ENCODE measurements at places on chromosomes 12 and 14.

DNA sequence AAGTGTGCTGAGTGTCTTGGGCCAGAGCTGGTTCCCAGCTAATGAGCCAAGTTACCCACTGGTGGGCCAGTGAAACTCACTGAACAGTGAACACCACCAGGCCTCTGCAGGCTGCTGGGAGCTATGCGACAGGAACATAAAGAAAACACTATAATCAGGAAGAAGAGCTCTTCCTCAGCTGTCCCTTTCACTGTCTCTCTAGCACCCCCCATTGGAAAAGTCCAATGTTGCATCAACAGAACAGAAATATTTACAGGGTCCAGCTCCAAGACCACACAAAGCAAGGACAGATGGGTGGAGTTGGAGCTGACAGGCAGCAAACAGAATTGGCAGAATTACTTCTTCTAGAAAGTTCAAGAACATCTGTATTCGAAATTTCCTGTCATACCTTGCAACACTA lies 903.6 kb upstream of the TMEM132C start:
- DNase-seq = no peak

- DNase-seq = no peak
These were observed 10.6 kb downstream of the MYO1H start for GRCh38 chr12:109358154-109358869.

DNA sequence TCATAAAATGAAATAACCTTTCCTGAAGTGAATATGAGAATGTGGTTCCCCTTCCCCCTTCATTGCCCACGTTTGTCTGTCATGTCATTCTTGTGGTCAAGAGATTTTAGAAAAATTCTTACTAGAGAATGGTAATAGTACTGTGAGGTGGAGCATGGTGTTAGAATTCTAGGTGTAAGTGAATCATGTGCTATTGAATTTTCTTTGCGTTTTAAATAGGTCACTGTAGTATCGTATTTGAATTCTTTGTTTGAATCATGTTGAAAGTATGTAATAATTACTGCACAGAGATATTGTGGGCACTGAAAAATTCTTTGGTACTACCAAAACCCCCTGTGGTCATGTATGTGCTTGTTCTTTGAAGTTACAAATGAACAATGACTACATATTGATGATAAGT lies 49.9 kb downstream of the FUT8 start:
- DNase-seq = no peak

DNA sequence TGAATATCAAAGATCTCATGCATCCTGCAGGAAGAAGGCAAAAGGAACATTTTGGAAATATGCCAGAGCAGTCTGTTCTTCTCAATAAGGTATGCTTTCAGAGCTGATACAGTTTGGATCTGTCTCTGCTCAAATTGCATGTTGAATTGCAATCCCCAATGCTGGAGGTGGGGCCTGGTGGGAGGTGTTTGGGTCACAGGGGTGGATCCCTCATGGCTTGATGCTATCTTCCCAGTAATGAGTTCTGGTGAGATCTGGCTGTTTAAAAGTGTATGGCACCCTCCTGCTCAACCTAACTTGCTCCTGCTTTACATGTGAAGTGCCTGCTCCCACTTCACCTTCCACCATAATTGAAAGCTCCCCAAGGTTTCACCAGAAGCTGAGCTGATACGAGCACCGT lies 76.6 kb downstream of the RIN3 start:
- DNase-seq = no peak

- no peak for DNase-seq
These were observed 173.9 kb upstream of the PLEKHA5 start for GRCh38 chr12:18955594-18955993.

DNA sequence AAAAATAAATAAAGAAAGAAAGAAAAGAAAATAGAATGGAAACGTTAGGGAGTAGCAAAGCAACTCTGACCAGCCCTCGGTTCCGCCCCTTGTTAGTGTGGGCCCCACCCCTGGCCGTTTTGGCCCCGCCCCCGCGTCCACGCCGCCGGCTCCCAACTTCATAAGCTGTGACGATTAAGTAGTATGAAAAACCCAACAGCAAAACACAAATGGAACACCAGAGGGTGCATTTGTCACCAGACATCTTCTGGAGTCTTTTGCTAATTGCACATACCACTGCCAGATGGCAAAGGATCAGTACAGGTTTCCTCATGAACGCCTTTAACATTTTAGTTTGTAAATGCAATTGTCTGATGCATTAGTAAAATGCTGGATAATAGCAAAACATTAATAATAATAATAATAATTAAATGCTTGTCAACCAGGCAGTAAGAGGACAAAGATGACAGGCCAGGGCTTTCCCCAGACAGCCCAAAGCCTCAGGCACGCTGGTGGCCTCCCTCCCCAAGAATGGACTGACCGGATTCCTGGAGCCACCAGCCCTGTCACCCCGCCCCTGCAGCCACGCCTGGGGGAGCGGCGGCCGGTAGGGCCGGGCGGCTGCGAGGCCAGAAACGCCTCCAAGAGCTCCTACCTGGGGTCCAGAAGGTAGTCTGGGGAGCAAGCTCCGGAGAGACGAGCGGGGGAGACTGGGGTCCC lies 23.6 kb downstream of the HSP90AA1 start:
- DNase-seq = peak; percentile 45

- DNase-seq = no peak
These were observed 35.9 kb downstream of the FLRT2 start for GRCh38 chr14:85565862-85566296.

DNA sequence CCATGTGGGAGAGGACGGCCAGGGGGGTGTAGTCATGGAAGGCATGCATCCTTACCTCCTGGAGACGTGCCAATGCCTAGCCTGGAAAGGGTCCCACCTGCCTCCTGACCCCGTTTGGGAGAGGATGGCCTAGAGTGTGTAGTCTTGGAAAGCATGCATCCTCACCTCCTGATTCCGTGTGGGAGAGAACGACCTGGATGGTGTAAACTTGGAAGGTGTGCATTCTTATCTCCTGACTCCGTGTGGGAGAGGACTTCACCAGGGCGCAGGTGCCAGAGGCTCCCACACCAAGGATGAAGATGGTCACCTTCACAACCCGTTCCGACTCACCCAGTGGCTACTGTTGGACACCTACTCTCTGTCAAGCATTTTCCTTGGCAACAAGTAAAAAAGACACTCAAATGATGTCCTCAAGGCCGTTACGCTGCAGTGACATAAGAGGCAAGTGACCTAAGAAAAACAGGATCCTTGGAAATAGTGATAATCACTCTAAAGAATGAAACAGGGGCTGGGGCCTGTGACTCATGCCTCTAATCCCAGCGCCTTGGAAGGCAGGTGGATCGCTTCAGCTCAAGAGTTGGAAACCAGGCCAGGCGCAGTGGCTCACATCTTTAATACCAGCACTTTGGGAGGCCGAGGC lies 37.5 kb upstream of the FZD10 start:
- DNase-seq = no peak

DNA sequence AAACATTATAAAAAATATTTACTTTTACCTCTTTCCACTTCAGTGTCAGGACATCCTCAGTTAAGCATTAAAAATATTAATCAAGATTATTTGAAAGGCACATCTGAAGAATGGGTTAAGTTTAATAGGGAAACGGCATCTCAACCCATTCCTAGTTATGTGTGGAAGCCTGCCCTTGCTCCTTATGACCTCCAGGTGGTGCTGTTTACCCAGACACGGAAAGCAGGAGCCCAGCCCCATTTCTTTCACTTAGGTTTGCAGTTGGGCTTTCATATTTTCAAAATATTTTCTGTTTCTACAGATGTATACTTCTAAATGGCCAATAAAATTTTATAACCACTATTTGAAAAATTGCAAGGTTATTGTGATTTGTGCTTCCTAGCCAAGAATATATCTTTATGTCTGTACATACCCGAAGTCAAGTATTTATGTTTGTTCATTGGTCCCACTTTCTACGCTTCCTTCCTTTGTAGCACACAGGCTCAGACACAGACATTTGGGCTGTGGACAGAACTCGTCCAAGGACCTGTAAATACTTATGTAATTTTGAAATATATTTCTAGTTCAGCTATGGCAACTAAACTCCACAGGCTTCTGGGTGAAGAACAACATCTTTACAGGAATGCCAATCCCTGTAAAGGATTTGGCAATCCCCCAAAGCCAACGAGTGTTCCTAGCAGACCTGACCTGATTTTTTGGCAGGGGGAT lies 247.1 kb downstream of the AKAP6 start:
- peak; percentile 33 for DNase-seq

- DNase-seq = no peak
These were observed 291.7 kb downstream of the RAD51B start for GRCh38 chr14:68111097-68111852.

DNA sequence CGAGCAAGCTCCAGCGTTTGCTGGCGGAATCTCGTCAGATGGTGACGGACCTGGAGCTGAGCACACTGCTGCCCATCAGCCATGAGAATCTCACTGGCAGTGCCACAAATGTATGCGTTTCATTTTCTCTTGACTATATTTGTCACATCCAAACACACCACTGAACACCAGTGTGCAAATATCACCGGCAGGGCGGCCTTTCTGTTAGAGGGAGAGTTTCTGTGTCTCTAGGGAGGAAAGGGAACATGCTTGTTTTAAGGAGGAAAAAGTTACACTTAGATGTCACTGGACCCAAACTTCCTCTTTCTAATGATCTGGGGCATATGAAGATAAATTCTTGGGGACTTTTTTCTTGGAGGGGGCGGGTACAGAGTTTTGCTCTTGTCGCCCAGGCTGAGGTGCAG lies 21.9 kb upstream of the HIP1R start:
- DNase-seq = no peak

DNA sequence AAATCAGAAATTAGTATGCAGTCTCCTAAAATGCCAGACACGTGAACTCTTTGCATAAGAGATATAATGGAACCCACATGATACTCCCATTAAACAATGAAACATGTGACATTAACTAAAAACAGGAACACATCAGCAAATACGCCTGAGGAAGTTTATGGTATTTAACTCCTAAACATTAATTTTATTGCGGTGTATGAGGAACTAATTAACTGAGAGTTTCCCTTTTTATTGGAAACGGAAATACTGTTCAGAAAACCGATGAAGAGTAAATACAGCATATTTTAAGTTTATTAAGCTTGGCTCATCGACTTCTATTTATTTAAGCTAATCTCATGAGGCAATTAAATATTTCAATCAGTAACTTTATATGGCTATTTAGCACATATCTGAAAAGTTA lies 290.3 kb downstream of the SOX5 start:
- no peak for DNase-seq

- no peak for DNase-seq
These were observed 253.7 kb upstream of the HMGA2 start for GRCh38 chr12:65570451-65571130.

DNA sequence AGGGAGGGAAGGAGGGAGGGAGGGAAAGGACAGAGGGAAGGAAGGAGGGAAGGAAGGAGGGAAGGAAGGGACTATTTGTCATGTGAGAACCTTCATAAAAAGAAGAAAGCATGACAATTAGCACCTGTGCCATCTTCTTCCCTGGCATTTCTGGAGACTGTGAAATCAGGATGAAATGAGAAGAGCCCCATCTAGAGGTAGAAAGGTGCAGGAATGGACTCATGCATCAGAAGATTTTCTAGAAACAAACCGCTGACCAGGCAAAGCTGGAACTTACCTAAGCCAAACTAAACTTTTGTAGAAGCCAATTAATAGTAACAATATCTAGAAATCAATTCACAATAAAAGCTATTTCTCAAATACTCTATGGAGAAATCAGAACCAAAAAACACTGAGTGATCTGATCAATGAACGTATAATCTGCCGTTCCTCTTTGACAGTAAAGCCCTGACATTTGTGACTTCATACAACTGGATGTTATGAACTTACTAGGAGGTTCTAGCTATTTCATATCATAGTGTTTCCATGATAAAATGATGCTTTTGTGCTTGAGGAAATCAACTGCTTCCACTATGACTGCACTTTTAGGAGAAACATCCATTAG lies 24.4 kb upstream of the CRACR2A start:
- DNase-seq = peak; percentile 50

GRCh38 chr12:6185961-6186827 lies 14.0 kb upstream of the CD9 start:
- no peak for DNase-seq

GRCh38 chr12:122830517-122831214 lies 4.6 kb upstream of the HIP1R start:
- DNase-seq = no peak

DNA sequence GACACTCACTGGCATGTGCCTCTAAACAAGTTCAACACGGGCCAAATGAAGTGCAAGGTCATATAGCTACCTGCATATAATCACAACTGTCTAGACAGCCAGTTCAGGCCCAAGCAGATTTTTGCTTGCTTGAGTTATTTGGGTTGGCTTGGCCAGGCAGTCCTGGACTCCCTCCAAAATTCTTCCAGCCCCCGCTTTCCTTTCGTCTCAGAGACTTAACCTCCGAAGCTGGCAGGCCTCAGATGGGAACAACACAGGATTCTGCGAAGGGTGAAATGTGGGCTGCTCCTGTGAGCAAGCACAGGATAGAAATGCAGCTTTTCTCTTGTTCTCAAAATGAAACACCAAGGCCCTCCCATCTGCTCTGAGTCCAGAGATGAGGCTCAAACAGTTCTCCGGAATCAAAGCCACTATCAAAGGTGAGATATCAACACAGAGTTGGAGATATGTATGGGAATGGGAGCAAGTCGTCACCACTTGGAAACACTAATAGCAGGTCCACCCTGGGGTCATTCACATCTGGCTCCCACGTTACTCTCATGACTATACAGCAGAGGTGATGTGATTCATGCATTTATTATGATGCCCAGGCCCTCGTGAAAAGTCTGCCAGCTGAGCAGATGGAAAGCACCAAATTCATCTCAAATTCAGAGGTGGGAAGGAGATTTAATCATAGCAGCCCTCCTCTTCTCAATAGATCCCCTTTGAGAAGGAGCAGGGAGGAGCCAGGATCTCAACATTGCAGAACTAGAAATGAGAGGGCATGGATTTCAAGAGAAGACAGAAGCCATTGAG lies 389.8 kb downstream of the NUAK1 start:
- DNase-seq = peak; percentile 10

DNA sequence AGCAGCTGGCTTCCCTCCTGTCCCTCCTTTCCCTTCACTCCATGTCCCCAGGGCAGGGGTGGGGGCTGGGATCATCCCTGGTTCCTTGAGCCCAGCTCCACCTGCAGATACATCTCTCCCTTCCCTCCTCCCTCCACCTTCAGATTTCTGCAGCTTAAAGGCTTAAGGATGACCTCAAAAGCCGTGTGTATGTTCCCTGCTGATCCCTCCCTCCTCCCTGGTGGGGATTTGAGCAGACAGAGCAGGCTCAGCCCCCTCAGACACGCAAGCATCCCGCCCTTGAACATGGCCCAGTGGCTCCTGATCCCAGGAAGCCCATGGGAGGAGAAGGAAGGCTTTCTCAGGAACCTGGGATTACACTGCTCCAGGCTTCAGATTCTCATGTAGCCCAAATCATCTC lies 82.9 kb upstream of the RIN3 start:
- no peak for DNase-seq

DNA sequence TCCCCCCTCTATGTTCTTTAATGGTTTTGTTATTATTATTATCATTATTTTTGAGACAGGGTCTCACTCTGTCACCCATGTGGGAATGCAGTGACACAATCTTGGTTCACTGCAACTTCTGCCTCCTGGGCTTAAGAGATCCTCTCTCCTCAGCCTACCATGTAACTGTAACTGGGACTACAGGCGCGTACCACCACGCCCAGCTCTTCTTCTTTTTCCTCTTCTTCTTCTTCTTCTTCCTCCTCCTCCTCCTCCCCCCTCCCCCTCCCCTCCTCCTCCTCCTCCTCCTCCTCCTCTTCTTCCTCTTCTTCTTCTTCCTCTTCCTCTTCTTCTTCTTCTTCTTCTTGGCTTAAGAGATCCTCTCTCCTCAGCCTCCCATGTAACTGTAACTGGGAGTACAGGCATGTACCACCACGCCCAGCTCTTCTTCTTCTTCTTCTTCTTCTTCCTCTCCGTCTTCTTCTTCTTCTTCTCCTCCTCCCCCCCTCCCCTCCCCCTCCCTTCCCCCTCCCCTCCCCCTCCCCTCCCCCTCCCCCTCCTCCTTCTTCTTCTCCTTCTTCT lies 5.4 kb upstream of the KRT7 start:
- no peak for DNase-seq
